Activated naive CD8-positive, alpha-beta T cell treated with anti-CD3 and anti-CD28 coated beads, Interleukin-2, amount 10 ng/mL, durations not matched to agents 7 days and 5 days (primary cell): ENCODE measurements at places on chromosomes 6 and 20.

GRCh38 chr6:158575550-158575949 is 15.7 kb downstream of the TMEM181 start:
- DNase-seq: no peak

GRCh38 chr6:167829513-167829912 is 2.8 kb downstream of the AFDN start:
- DNase-seq: no peak

DNA sequence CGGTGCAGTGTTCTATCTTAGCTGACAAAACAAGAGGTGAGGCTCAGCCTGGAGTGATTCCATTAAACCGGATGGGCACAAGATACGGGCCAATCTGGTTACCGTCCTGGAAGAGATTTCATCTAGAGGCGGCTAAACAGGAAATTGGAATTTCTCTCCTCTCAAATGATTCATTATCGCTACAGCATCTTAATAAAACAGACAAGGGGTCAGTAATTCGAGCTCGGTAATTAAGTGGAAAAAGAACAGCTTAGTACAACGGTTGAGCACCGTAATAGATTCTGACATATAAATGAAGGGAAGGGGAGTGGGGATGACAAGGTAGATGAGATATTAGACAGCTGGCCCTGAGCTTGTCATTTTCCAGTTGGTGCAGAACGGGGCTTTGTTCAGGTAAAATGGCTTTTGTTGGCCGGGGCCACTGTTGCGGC is 137.2 kb downstream of the EDN3 start:
- DNase-seq: no peak

DNA sequence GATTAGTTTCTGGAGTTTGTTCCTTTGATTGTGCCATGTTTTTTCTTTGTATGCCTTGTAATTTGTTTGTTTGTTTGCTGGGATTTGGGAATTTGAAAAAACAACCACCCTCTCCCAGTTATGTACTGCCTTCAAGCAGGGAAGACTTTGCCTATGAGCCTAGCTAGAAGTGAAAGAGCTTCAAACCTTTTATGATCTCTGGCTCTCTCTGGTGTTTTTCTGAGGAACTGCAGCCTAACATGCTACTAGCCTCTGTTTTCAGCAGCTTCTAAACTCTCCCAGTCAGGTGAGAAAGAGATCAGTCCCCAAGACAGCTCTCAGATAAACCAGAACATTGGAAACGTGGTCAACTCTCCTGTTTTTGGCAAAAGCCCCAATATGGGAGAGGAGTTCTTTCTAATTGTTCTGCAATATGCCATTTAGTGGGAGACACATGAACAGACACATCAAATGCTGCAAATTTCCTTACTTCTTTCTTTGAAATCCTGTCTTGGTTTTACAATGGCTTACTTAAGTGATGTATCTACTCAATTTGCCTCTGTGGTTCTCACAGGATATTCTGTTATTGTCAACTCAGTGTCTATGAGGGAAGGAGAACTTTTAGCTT is 58.9 kb upstream of the SERINC1 start:
- DNase-seq: no peak

DNA sequence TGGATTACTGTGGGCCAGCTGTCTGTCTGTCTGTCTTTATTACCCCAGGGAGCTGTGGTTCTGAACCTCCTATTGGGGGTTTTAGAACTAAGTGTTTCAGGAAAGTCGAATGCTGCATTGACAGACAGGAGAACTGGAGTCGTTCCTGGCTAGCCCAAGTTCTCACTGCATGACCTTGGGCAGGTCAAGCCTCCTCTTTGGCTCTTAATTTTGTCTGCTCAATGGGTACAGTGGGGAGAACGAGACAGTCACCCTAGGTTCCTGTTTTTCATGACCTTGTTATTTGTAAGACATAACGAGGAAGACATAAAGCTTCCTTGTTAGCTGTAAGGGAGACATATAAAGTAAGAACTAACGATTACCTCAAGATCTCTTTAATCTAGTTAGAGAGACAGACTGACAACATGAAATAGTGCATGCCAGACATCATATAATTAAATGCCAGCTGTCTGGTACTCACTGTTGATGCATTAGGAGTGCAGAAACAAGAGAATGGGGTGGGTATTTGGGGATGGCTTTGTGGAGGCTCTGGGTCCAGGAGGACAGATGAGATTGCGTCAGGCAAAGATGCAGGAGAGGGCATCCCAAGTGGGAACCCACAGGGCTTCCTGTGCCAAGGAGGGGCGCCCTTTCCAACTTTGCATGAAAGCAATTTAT is 3.7 kb upstream of the CCDC167 start:
- no peak for DNase-seq

GRCh38 chr20:61924211-61924857 is 141.3 kb downstream of the TAF4 start:
- DNase-seq: peak; percentile 4

GRCh38 chr20:50191065-50191543 is 474 bp downstream of the CEBPB start:
- peak; percentile 87 for DNase-seq

GRCh38 chr6:78076371-78076770 is 423.5 kb downstream of the MEI4 start:
- DNase-seq: no peak

GRCh38 chr6:235763-236360 is 56.4 kb upstream of the DUSP22 start:
- DNase-seq: no peak
